ENCODE measurements at places on chromosomes 2 and 18.

DNA sequence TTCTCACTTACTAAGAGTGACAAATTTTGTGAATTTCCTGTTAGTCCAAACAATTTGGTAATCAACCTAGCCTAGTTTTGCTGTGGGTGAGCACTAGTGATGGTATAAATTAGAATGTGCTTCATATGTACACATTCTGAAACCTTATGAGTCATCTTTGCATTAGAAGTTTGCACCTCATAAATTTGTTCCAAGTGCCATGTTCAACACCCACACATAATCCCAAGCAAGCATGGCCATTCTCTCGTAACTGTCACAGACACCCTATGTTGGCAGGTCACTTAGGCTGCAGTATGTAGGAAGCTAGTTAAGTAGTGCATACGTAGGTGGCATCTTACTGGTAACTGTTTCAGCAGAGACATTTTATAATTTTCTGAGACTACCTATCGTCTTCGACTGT, 46.9 kb downstream of the NAB1 start:
- no peak for DNase-seq

- DNase-seq, result no peak
Observed at GRCh38 chr2:8985561-8986326, 17.7 kb downstream of the MBOAT2 start.

DNA sequence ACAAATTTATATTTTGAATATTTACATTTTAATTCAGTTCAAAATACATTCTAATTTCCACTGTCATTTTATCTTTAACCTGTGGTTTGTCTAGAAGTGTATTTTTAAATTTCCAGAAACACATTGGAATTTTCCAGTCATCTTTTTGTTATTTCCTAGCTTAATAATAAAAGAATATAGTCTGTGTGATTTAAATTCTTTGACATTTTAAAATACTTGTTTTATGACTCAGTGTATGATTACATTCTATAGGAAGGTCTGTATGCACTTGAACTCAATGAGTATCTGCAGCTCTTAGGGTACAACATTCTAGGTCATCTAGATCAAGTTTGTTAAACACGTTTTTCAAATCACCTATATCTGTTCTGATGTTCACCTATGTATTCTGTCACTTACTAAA, 88.3 kb upstream of the MBOAT2 start:
- DNase-seq, result no peak

GRCh38 chr2:197200051-197200761, 110.4 kb downstream of the ANKRD44 start:
- no peak for DNase-seq

- no peak for DNase-seq
Observed at GRCh38 chr2:60364491-60364890, 189.0 kb downstream of the BCL11A start.

GRCh38 chr2:84022810-84023431, 436.2 kb downstream of the SUCLG1 start:
- no peak for DNase-seq

DNA sequence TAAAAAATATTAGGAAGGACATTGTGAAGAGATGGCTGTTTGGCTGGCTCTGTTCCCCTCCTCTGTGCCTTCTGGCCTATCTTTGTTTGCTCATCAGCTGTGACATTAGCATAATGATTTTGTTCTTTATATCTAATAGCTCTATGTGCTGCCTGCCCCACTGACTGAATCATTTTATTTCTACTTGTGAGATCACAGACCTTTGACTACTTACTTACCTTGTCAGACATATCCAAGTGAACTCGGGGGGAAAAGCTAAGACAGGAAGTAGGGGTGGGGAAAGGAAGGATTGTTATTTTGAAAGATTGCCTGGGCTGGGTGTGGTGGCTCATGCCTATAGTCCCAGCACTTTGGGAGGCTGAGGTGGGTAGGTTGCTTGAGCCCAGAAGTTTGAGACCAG, 104.2 kb downstream of the ASAP2 start:
- no peak for DNase-seq

DNA sequence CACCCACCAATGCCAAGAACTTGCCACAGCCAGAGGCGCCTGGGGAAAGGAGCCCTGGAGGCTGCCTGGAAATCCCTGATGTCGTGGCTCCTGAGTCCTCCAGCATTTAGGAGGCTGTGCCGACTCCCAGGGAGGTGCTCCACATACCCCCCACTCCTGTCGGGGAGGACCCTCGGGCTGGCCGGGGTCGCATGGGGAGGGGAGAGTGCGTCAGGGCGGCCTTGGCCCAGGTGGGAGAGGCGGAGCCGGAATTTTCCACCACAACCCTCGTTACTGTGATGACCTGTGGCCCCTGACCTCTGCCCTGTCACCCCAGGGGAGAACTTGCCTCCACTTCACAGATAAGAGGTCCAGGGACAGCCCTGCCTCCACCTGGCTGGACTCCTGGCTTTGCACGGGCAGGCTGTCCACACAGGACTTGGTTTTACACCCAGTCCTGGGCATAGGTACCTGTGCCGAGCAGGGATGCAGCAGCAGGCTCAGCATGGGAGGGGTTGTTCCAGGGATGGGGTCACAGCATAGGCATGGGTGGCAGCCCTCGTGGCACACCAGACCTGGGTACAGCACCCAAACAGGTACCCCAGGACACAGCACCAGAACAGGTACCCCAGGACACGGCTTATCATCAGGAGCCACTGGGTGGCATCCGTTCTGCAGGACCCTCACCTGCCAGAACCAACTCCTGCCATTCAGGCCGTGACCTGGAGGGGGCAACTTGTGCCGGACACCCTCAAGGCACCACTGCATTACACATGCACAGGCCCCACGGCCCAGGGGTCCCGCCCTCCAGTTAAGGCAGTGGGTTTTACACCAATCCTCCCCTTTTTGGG, 12.3 kb upstream of the AGXT start:
- DNase-seq, result no peak

- DNase-seq, result no peak
Observed at GRCh38 chr2:63993871-63994270, 25.4 kb downstream of the VPS54 start.

GRCh38 chr2:234593636-234594035, 96.8 kb upstream of the ARL4C start:
- DNase-seq, result no peak

GRCh38 chr2:111618226-111618977, 265.6 kb downstream of the ANAPC1 start:
- DNase-seq, result no peak

- no peak for DNase-seq
Observed at GRCh38 chr2:55087936-55088335, 37.7 kb upstream of the RTN4 start.

GRCh38 chr2:111172666-111173065, 52.0 kb downstream of the BCL2L11 start:
- no peak for DNase-seq

- DNase-seq, result no peak
Observed at GRCh38 chr2:162769066-162769465, 69.5 kb downstream of the KCNH7 start.

- no peak for DNase-seq
Observed at GRCh38 chr2:17538022-17538843, 2.3 kb upstream of the VSNL1 start.

DNA sequence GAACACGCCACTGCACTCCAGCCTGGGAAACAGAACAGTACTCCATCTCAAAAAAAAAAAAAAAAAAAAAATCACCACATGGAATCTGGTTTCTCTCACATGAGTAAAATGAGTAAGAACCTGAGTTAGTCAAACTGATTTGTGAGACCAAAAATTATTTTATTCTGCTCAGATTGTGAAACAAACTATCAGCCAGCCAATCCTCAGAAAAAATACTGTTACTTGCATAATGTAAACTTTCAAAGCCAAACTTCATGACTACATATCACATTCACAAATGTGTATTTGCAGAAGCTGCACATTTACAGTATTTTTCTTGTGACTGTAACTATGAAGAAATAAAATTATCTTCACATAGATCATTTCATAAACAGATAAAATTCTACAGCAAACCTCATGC, 23.2 kb downstream of the SUMO1 start:
- DNase-seq, result no peak

- DNase-seq, result no peak
Observed at GRCh38 chr2:72037261-72037666, 110.4 kb downstream of the CYP26B1 start.

GRCh38 chr2:172374318-172375240, 52.8 kb upstream of the ITGA6 start:
- no peak for DNase-seq

DNA sequence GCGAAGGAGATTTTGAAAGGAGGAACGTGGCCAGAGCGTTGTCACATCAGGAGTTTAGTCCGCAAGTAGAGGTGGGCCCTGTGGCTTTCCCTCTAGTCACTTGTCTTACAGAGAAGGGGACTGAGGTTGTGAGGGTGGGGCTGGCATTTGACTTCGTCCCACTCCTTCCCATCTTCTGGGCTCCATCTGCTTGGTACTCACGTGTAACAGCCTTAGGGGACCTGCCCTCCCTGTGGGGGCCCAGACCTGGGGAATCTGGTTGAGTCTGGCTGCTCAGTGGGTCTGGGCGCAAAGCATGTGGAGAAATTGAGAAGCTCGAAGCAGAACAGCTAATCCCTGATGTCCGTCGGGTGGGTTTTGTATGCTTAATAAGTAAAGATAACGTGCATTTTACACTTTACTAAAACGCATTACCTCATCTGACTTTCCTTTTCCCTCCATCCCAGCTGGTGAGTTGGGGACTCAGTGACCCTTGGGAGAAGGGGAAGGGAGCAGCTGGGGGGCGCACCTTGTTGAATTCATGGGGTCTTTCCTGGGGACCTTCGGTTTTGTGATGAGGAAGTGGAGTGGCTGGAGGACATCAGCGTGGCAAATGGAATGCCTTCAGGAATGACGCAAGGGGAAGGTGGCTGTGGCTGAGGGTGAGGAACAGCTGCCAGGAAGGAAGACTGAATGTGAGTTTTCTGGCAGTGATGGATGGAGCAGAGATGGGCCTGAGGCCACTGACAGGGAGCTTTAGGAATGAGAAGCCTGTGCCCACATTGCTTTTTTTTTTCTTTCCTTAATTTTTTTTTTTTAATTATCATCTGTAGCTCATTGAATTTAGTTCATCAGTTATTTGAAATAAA, 44.8 kb downstream of the ASAP2 start:
- no peak for DNase-seq

DNA sequence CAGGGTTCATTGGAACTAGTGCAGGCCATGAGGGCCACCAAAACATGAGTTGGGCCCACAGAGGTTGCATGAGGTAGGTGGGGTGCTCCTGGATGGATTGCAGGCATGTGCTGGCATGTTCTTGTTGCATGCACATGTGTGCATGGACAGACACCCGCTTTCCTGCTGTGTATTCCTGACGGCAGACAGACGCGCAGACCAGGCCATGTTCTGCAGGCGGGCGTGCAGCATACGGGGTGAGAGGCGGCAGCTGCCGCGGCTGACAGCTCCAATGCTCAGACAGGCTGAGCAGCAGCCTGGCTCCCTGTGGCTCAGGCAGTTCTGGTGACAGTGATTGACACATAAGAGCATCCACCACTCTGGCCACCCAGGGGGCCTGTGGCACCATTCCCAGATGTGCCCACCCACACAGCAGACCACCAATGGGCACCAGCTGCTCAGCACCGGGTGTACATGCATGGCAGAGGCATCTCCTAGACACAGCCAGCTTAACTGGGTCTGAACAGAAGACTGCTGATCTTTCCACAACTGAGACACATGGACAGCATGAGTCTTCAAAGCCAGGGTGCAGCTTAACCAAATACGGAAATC, 21.2 kb downstream of the HS1BP3 start:
- DNase-seq, result no peak

- DNase-seq, result no peak
Observed at GRCh38 chr18:13630716-13631268, 95.6 kb downstream of the FAM210A start.

- no peak for DNase-seq
Observed at GRCh38 chr2:55000341-55000740, 49.9 kb downstream of the RTN4 start.

DNA sequence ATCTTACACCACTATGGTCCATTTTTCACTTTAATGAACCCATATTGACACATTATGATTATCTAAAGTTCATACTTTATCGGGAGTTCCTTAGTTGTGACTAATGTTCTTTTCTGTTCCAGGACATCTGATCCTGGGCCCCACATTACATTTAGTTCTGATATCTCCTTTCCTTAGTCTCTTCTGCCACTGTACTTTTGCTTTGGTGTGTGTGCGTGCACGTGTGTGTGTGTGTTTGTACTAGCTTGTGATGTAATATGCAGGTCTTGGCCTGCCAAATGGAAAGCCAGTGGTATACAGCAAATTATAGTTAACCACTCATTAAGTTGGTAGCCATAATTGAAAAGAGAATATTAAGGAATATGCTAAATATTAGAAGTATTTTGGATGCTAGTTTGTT, 88.0 kb downstream of the CDC42EP3 start:
- no peak for DNase-seq

DNA sequence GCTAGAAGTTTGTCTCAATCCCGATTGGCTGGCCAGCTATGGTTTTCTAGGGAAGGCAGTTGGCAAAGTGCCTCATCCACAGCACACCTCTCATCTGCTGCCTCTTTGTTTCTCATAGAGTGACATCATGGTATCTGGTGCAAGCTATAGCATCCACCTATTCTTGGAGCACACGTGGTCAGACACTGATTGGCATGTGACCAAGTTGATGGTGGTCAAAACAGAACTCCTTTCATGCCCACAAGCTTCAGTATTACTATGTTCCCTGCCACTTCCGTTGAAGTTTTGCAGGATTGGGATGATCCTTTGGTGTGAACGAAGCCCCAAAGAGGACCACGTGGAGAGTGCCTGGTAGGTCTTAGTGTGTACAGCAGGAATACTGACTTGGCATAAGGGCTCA, 28.8 kb downstream of the TTC32 start:
- DNase-seq, result no peak

DNA sequence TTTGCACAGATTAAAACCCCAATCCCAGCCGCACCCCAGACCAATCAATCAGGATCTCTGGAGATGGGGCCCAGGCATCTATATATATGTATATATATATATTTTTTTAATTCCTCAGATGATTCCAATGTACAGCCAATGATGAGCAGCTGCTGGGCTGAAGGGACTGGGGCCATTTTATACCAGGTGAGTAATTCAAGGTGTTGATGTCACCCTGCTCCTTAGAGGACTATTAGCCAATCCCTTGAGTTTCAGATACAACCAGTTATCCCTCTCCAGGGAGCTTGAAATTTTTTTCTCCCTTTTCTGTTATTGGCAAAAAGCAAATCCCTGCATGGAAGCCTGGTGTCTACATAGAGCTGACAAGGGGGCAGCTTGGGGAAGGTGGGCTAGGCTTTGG, 59.8 kb downstream of the MCFD2 start:
- no peak for DNase-seq

- no peak for DNase-seq
Observed at GRCh38 chr18:69250305-69251151, 150.2 kb upstream of the DOK6 start.

GRCh38 chr18:26621161-26622026, 73.0 kb upstream of the KCTD1 start:
- peak; percentile 2 for DNase-seq

GRCh38 chr2:152617456-152618192, 99.6 kb downstream of the PRPF40A start:
- no peak for DNase-seq

GRCh38 chr2:42651057-42651456, 82.6 kb downstream of the MTA3 start:
- no peak for DNase-seq
